Caco-2 (cell line): ENCODE measurements at places on chromosomes 7 and 10.

- no peaks in the 10 kb centered on the region for H3K36me3 ChIP-seq
- H3K4me3 ChIP-seq: no peak overlapping the region
- no peaks in the 10 kb centered on the region for H3K27me3 ChIP-seq
- no peak for DNase-seq
- H3K27ac ChIP-seq: no peak overlapping the region
- H3K4me1 ChIP-seq: peaks cover 8% of the 10 kb centered on the region; the same call in 1 of the 2 replicates
Measured at GRCh38 chr10:48500771-48501170, 104.1 kb downstream of the ARHGAP22 start.

DNA sequence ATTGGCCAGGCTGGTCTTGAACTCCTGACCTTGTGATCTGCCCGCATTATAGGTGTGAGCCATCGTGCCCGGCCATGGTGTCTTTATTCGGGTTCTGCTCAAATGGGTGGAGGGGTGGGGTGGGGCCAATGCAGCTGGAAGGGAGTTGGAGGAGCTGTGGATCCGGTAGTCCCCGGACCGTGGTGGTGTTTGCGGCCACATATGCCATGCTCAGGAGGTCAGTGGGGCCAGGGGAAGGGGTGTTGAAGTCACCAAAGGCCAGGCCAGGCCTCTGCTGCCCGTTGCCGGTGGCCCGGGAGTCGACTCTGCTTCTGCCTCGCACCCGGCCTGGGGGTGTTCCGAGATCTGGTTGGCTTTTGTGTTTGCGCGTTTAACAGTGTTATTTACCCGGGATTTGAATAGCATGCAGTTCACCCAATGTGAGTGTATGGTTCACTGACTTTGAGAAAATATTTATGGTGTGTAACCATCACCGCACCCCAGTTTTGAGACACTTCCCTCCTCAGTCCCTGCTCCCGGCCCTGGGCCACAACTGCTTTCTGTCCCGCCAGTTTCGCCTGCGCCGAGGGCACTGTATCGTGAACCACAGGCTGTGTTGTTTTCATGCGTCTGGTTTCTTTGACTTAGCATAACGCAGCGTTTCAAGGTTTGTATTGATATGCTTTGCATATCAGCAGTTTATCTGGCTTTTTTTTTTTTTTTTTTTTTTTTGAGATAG lies 10.7 kb downstream of the INPP5A start:
- no peaks in the 10 kb centered on the region for H3K4me1 ChIP-seq
- no peak overlapping the region for H3K4me3 ChIP-seq
- no peaks in the 10 kb centered on the region for H3K27me3 ChIP-seq
- no peak for DNase-seq
- no peak overlapping the region for H3K27ac ChIP-seq

GRCh38 chr10:130371666-130372065 lies 235.5 kb downstream of the GLRX3 start:
- no peaks in the 10 kb centered on the region for H3K27me3 ChIP-seq
- H3K4me1 ChIP-seq: no peaks in the 10 kb centered on the region
- DNase-seq: no peak
- H3K36me3 ChIP-seq: no peaks in the 10 kb centered on the region
- H3K4me3 ChIP-seq: no peak overlapping the region

- no peaks in the 10 kb centered on the region for H3K36me3 ChIP-seq
- H3K4me3 ChIP-seq: no peak overlapping the region
- H3K4me1 ChIP-seq: peaks cover 65% of the 10 kb centered on the region
Measured at GRCh38 chr7:20737840-20738448, 48.7 kb downstream of the SP8 start.

- H3K36me3 ChIP-seq: no peaks in the 10 kb centered on the region
- no peak for DNase-seq
- H3K4me1 ChIP-seq: no peaks in the 10 kb centered on the region
- no peak overlapping the region for H3K27ac ChIP-seq
- H3K27me3 ChIP-seq: no peaks in the 10 kb centered on the region
- no peak overlapping the region for H3K4me3 ChIP-seq
Measured at GRCh38 chr10:86652361-86653202, 1.8 kb upstream of the OPN4 start.

GRCh38 chr10:46294641-46295220 lies 7.9 kb downstream of the ANTXRL start:
- H3K27ac ChIP-seq: no peak overlapping the region
- DNase-seq: no peak
- no peaks in the 10 kb centered on the region for H3K27me3 ChIP-seq
- H3K4me3 ChIP-seq: no peak overlapping the region
- H3K36me3 ChIP-seq: no peaks in the 10 kb centered on the region

- no peaks in the 10 kb centered on the region for H3K36me3 ChIP-seq
- H3K27ac ChIP-seq: no peak overlapping the region
- no peaks in the 10 kb centered on the region; the same call in 1 of the 2 replicates for H3K27me3 ChIP-seq
- H3K4me1 ChIP-seq: no peaks in the 10 kb centered on the region
Measured at GRCh38 chr10:70664702-70665195, 7.6 kb upstream of the ADAMTS14 start.

DNA sequence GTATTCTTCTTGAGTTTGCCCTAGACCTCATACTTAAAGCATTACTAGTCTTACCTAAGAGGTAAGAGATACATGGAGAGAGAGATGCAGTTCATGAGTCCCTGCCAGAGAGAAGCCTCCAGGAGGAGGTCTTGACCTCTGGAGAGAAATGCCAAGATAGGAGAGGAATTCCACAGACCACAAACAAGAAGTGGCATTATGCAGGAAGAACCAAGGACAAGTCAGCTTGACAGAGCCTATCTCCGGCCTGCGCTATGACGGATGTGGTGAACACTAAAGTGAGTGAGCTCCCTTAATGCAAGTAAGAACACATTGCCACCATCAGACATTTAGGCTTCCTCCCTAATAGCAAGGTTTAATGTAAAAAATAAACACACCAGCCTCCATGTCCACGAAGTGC lies 27.9 kb upstream of the COL1A2 start:
- H3K4me1 ChIP-seq: no peaks in the 10 kb centered on the region; the same call in 1 of the 2 replicates
- no peaks in the 10 kb centered on the region for H3K36me3 ChIP-seq
- no peak overlapping the region for H3K27ac ChIP-seq
- DNase-seq: no peak

GRCh38 chr10:61138708-61139591 lies 195.0 kb upstream of the RHOBTB1 start:
- H3K4me1 ChIP-seq: no peaks in the 10 kb centered on the region
- H3K27ac ChIP-seq: no peak overlapping the region
- H3K4me3 ChIP-seq: no peak overlapping the region
- no peaks in the 10 kb centered on the region for H3K36me3 ChIP-seq
- DNase-seq: no peak

GRCh38 chr10:131703541-131703940 lies 197.3 kb upstream of the PPP2R2D start:
- H3K4me3 ChIP-seq: no peak overlapping the region
- no peak for DNase-seq
- no peaks in the 10 kb centered on the region for H3K36me3 ChIP-seq
- H3K27me3 ChIP-seq: no peaks in the 10 kb centered on the region
- peak overlapping the region; percentile 42 for H3K27ac ChIP-seq
- H3K4me1 ChIP-seq: no peaks in the 10 kb centered on the region

DNA sequence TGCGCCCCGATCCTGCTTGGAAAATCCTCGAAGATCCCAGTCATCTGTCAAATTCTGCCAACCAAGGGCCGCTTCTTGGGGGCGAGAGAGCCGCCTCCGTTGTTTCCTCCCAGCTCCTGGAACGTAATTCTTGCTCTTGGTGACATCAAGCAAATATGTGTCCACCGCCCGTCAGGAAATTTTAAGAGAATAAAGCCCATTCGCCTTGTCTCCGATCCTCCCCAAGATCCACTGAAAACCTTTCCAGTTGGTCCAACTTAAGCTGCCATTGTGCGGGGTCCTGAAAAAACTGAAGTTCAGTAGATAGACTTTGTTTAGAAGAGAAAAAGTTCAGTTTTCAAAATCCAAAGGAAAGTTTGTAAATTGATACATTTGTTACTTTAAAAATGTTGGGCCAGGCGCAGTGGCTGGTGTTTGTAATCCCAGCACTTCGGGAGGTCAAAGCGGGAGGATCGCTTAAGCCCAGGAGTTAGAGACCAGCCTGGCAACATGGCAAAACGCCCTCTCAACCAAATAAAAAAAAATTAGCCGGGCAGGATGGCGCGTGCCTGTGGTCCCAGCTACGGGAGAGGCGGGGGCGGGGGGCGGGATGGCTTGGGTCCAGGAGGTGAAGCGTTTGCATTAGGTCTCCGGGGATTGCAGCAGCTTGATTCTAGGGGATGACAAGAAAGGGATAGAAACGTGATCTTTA lies 1.0 kb upstream of the ZNF800 start:
- H3K36me3 ChIP-seq: no peaks in the 10 kb centered on the region
- H3K4me1 ChIP-seq: no peaks in the 10 kb centered on the region
- DNase-seq: no peak

DNA sequence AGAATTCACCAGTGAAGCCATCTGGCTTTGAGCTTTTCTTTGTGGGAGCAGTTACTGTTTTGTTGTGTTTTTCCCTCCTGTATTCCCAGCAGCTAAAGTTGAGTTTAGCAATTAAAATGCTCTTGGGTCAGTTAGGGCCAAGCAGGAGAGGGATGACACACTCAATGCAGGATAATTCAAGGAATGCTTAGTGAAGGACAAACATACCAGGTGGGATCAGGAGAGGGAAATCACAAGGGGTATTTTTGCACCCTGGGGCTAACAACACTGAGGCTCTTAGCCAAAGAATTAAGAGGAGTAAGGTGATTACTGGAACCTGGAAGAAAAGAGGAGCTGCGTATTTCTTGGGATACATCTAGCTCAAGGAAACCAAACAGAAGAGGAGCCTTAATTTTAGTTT lies 82.4 kb upstream of the KCND2 start:
- no peak overlapping the region for H3K27ac ChIP-seq
- no peak overlapping the region for H3K4me3 ChIP-seq

DNA sequence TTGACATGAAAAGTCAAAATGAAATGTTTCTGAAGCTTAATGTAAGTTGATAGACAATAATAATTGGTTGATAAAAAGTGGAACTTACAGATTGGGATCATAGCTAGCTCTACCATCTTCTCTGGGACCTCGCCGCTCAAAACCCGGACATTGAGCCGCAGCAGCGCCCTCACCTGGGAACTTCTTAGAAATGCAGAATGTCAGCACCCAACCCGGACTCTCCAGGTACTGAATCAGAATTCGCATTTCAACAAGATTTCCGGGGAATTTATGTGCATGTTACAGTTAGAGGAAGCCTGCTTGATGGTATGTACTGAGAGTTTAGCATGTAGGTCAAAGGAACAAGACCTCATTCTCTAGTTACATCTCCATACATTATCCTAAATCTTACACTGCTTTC lies 36.7 kb upstream of the ABLIM1 start:
- no peak overlapping the region for H3K4me3 ChIP-seq
- DNase-seq: peak; percentile 55
- H3K27ac ChIP-seq: no peak overlapping the region

- peak within 1 kb of the TSS; percentile 99 for H3K27ac ChIP-seq
- H3K36me3 ChIP-seq: no peaks in the 10 kb centered on the region
- H3K4me3 ChIP-seq: peak within 1 kb of the TSS; percentile 89
- no peaks in the 10 kb centered on the region for H3K27me3 ChIP-seq
Measured at GRCh38 chr10:100267239-100268104, at the start of gene CWF19L1. CWF19L1 (minus strand) TSS chr10:100267638; CDS start chr10:100267593, 45 bp downstream.

DNA sequence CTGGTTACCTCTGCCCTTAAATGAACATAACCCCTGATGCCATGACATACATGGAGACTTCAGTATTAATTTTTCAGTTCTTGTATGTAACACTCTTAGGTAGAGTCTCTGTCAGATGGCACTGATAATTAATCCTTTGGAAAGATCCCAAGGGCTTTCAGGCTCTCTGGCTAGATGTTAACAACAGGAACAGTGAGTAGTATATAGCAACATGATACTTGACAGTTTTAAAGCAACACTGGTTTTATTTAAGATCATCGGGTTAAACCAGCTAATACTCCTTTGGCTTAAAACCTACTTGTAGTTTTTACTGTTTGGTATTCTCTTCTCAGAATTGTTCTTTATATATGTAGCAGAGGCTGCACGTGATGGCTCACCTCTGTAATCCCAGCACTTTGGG lies 27.3 kb downstream of the AHCYL2 start:
- no peak overlapping the region for H3K27ac ChIP-seq
- DNase-seq: no peak
- no peak overlapping the region for H3K4me3 ChIP-seq
- H3K36me3 ChIP-seq: no peaks in the 10 kb centered on the region
- no peaks in the 10 kb centered on the region for H3K4me1 ChIP-seq
- H3K27me3 ChIP-seq: no peaks in the 10 kb centered on the region

GRCh38 chr10:49008091-49008490 lies 68.5 kb upstream of the LRRC18 start:
- no peaks in the 10 kb centered on the region for H3K27me3 ChIP-seq
- no peak for DNase-seq
- no peak overlapping the region for H3K27ac ChIP-seq
- H3K36me3 ChIP-seq: no peaks in the 10 kb centered on the region
- H3K4me1 ChIP-seq: no peaks in the 10 kb centered on the region
- H3K4me3 ChIP-seq: no peak overlapping the region

DNA sequence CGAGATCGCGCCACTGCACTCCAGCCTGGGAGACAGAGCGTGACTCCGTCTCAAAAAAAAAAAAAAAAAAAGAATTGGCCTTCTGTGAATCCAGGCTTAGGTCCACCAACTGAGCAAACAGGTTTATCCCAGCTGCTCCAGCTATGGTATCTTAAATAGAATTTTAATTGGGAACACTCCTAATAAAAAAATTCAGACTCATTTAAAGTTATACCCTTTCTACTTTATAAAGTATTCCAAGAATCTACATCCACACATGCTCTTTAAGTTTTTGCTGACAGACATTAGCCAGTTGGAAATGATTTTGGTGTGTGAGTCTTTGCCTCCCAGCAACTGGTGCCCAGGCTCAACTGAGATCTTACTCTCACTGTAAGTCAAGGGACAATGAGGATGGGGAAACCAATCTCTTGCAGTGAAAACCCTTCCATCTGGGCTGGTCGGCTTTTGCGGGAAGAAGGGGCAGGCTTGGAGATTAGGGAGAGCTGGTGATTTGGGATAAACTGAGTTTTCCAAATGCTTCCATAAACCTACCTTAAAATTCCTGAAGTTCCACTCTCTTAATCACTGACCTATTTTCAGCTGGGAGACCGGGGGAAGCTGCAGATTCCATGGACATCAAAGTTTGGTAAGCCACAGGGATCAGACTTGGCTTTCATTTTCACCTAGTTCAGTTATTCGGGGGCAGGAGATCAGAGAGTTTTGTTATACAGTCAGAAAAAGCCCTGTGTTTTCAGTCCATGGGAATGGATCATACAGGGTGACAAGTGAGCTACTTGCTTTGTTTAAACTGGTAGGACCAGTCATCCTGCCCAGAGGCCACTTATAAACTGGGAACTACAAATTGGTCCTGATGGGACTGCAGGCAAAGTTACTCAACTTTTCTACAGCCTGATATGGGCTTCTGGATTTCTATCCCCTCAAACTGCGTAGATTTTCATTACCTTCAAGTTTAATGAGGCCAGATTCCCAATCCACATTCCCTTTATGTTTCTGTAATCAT lies 89.3 kb upstream of the ZNF746 start:
- no peaks in the 10 kb centered on the region for H3K27me3 ChIP-seq
- no peak overlapping the region for H3K4me3 ChIP-seq
- H3K27ac ChIP-seq: no peak overlapping the region

DNA sequence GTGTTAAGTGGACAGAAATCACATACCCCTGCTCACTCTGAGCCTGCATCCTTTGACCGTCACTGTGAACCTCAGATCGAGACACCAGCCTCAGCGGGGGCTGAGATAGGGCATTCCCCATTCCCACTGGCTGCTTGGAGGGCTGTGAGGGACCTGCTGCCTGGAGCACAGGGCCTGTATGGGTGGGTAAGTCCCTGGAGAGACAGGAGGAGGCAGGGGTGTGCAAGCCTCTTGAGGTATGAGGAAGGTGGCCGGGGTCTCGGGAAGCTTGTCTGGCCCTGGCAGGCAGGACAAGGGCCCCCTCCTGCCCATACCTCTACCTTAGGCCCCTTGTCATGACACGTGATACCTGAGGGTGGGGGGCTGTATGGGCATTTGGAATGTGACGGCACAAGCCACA lies 187.4 kb downstream of the MGMT start:
- H3K36me3 ChIP-seq: no peaks in the 10 kb centered on the region
- H3K4me1 ChIP-seq: no peaks in the 10 kb centered on the region
- H3K27me3 ChIP-seq: no peaks in the 10 kb centered on the region
- no peak overlapping the region for H3K27ac ChIP-seq
- no peak overlapping the region for H3K4me3 ChIP-seq
